Hippocampal formation (tissue), 2 donors: ENCODE measurements at places on chromosomes 16 and 17.

DNA sequence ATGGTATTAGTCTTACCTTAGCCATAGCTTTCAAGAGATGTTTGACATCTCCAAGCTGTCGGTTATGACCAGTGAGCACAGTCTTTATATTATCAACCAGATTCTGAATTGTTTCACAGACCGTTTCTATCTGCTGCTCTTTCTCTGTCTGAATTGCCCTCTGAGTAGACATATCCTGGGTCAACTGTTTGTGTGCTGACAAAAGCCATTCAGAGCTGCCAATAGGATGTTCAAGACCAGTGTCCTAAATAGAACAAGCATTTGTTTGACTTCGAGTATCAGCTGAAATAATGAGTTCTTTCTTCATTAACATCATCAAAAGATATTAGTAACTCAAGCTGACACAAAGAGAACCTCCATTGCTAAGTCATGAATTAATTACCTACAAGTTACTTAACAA, 14.9 kb upstream of the ARL6IP1 start:
- DNase-seq: peak; percentile 77

DNA sequence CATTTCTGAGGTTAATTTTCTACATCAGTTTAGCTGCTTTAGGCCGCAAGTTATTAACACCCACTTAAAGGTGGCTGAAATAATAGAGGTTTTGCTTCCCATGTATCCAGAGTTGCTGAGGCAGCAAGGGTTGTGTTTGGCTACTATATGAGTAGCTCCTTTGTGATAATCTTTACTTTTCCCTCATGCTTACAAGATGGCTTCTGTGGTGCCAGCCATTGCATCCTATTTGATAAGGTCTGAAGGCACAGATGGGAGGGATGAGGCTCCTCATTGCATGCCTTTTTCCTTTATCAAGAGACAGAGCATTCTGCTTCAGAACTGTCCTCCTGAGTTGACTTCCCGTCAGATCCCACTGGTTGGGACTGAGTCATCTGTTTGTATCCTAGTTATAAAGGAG, 340.2 kb downstream of the WWOX start:
- DNase-seq: no peak

GRCh38 chr16:56269281-56269680, 78.0 kb downstream of the GNAO1 start:
- DNase-seq: no peak

DNA sequence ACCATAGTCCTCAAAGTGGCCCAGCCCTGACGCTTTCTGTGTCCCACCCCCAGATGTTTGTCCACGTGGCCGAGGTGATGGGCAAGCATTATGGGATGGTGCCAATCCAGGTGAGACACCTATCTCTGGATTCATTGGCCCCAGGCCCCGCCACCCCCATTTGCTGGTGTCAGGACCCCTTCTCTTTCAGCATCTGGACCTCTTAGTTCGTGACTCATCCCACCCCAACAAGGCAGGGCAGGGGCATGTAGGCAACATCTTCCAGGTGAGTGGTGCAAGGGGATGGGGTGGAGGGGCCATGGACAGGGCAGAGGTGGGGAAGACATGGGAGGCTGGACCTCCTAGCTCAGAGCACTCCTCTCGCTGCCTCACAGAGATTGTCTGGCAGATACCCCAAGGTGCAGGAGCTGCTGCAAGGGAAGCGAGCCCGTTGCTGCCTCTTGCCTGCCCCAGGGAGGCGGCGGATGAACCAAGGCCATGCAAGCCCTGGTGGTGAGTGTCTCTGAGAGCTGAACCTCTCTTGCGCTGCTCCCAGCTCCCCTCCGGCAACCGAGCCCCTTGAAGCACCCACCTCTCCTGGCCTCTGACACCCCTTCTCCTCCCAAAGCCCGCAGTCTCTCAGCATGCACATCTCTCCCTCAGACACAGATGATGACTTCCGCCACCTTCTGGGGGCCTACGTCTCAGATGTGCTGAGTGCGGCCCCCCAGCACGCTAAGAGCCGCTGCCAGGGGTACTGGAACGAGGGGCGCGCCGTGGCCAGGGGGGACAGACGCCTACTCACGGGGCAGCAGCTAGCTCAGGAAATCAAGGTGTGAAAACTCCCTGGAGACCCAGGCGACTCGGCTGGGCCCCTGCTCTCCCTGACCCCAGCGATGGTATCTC, 3.6 kb downstream of the RNF112 start:
- no peak for DNase-seq

GRCh38 chr16:28098171-28098958, 34.9 kb upstream of the GSG1L start:
- DNase-seq: no peak

DNA sequence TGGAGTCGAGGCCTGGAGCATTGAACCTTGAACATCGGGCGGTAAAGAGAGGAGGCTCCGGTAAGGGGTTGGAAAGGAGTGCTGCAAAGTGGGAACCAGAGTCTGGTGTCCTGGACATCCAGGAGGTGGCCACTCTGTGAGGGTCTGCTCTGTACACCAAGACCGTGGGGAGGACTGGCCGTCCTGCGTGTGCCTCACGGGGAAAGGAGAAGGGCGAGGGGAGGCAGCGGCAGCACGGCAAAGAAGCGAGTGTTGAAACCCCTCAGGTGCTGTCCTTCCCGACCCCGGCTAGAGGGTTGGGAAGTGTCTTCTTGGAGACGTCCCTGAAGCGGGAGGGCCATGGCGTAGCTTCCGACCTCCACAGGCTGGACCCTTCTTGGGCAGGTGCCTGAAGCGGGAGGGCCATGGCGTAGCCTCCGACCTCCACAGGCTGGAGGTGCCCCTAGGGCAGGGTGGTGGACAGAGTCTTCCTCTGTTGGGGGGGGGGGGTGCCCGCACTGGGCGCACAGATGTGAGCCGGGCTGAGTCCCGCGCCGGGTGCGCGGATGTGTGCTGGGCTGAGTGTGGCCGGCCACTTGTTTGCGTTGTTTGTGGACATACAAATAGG, 42.0 kb downstream of the FOXK2 start:
- DNase-seq: peak; percentile 32

DNA sequence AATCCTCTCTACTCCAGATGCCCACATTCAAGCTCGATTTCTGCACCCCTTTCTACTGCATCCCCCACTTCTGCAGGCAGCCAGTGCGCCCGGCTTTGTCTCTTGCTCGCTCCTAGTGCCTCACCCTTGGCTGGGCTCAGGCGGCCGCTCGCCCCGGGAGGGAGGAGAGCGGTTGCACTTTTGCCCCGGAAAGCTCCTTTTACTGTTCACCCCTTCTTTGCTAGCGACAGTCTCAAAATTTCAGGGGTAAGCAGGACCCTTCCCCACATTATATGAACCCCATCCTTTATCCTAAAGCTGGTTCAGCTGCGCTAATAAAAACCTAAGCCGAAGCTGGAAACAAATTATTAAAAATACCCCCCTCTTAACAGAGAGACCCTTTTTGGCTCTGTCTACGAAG, 1.0 kb downstream of the HOXB5 start:
- no peak for DNase-seq

DNA sequence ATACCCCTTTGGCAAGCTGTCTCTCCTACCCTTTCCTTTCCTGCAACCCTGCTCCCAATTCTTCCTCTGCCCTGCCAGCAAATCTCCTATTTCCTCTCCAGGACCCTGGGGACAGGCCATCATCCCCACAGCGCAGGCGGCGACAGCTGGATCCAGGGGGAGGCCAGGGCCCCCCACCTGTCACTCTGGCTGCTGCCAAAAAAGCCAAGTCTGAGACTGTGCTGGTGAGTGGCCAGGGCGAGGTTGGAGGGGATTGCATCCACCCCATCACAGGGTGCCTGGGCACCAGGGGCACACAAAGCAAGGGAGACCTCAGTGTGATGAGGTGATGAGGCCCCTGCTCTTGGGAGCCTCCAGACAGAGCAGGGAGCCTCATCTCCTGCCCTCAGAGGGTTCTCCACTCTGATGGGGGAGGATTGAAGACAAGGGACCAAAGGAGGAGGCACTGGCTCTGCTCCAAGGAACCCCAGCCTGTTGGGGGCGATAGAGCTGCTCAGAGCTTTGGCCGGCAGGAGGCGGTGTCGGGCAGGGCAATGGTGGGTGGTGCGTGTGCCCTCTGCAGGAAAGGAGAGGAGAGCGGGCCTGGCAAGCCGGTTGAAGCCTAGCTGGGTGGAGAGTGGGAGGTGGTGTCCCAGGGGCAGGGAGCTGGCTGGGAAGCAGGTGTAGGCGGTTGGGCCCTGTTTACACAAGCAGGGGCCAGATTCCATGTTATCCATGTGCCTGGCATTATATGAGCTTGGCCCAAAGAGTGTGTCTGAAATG, 15.6 kb upstream of the PDK2 start:
- DNase-seq: no peak

DNA sequence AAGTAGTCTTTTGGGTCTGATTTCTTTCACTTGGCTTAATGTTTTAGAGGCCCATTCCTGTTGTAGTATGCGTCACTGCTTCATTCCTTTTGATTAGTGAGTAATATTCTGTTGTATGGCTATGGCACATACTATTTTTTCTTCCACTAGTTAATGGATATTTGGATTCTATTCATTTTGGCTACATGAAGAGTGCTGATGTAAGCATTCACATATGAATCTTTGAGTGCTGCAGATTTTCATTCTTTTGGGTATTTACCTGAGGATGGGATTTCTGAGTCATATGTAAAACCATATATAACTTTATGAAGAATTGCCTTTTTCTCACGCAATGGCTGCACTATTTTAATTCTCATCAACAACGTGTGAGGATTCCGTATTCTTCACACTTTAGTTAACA, 113.6 kb downstream of the AHSP start:
- no peak for DNase-seq

DNA sequence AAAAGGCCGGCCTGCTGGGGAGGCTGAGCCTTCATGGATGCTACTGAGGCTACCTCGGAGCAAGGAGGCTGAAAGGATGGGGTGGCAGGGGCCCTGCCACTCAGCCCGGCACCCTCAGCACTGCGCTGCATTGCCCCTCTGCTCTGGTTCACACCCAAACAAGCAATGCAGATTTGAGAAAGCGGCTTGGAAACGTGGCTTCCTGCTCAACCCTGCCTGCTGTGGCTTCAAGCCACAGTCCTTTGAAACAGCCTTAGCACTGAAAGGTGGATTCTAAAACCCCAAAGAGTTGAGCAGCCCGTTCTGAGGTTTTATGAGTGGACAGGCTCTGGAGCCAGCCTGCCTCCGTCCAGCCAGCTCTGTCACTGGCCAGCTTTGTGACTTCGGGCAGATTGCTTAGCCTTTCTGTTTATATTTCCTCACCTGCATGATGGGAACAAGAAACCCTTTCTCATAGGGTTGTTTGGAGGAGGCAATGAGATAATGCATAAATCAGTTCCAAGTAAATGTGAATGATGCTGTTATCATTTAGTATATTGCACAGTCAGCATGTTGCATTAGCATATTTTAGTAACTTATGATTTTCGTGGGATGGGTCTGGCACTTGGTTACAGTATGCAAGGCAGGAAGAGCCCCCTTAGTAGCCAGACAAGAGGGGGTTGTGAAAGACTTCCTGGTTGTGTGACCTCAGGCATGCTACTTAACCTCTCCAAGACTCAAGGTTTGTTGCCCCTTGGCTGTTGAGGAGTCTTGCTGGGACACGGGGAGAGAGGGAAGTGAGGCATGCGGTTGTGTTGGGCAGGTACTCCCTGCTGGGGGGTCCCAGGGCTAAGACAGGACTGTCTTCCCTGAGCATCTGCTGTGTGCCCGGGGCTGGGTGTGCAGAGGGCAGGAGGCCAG, 23.6 kb downstream of the CRISPLD2 start:
- no peak for DNase-seq

DNA sequence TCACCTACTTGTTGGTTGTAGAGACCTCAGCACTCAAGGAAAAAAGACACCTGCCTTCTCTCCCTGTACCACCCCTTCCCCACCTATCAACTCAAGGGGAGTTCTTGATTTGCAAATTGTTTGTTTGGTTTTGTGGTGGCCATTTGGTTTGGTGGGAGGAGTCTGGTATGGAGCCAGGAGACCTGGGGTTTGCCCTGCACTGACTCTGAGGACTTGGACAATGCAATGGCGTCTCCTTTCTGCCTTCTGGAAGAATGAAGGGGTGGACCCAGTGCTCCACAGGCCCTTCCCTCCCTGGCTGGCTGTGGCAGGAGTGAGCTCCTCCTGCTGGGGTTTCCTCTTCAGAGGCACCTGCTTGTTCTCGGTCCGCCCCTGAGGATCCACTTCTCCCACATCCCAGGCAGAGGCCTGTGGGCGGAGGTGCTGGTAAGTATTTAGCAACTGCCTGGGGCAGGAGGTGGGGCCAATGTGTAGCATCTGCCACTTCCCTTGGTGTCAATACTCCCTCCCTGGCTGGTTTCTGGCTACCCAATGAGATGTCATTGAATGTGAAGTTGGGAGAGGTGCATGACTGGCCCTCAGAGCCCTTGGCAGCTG, 164.5 kb downstream of the NTN1 start:
- no peak for DNase-seq

- DNase-seq: no peak
Measured at GRCh38 chr16:82660075-82660645, 33.4 kb downstream of the CDH13 start.

GRCh38 chr17:41965694-41966462, 717 bp upstream of the CNP start:
- DNase-seq: no peak

DNA sequence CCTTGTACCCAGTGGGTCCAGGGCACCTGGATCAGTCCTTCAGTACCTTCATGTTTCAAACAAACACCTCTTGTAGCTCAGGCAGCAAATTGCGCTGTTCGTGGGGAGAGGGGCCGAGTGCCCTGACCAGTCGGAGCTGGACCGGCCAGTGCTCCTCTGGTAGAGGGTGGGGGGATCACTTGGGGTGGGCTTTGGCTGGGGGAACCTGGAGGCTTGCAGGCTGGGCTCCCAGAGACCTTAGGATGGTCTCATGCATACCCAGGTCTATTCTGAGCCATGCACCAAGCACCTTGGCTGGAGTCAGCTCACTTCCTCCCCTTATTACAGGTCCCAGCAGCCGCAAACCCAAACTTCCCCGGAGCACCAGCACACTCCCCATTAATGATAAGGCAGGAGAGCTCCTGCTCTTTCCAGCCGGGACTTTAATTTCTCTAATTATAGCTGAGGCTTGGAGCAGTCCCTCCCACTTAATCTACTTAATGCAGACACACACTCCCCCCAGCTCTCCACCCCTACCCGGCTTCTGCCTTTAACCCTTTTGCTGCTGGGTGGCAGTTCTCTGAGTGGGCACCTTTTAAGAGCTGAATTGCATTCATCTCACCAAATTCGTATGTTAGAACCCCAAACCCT, 26.3 kb upstream of the MGAT5B start:
- no peak for DNase-seq

DNA sequence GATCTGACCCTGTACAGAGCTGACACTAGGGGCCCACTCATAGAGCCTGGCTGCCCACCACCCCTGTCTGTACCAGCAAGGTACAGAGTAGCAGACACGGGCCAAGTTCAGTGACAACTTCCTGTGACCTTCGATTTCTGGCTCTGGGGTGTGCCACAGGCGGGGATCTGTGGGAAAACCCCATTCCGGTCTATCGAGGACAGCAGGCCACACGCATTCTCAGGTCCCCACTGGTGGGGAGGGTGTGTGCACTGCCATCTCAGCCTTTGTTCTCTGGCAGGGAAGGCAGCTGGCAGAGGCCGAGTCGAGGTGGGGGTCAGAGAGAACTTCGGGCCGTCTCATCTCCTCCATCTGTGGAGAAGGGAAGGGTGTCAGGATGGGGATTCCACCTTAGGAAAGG, 10.0 kb downstream of the NLE1 start:
- no peak for DNase-seq
